ENCODE measurements at places on chromosomes 3 and 15. TPM values are rescaled to one million over a fixed set of nuclear protein-coding genes. Genes with fewer than 3 reads are reported as not detected.

GRCh38 chr3:190807719-190808375 lies 54.6 kb downstream of the GMNC start:
- no peaks in the 10 kb centered on the region for H3K4me1 ChIP-seq
- H3K27me3 ChIP-seq = no peaks in the 10 kb centered on the region
- no peak overlapping the region for H3K4me3 ChIP-seq
- no peaks in the 10 kb centered on the region for H3K36me3 ChIP-seq
- DNase-seq = peak; percentile 75
- no peak overlapping the region for H3K27ac ChIP-seq

DNA sequence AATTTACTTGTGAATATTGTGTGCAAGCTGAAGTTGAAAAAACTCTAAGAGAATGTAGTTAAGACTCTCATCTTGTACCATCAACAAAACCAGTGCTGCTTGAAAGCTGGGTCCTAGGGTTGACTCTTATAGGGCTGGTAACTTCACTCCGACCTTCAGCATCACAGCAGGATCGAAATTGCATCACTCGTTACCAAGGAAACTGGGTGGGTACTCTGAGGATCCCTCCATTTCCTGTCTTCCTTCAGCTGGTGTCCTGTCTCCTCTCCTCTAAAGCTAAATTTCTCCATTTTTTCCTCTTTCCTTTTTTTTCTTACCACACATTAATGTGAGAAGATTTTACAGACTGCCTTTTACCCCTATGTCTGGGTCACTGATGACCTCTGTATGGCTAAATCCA lies 3.0 kb upstream of the APH1B start:
- no peaks in the 10 kb centered on the region for H3K36me3 ChIP-seq
- DNase-seq = no peak
- H3K4me1 ChIP-seq = no peaks in the 10 kb centered on the region
- H3K27me3 ChIP-seq = no peaks in the 10 kb centered on the region

DNA sequence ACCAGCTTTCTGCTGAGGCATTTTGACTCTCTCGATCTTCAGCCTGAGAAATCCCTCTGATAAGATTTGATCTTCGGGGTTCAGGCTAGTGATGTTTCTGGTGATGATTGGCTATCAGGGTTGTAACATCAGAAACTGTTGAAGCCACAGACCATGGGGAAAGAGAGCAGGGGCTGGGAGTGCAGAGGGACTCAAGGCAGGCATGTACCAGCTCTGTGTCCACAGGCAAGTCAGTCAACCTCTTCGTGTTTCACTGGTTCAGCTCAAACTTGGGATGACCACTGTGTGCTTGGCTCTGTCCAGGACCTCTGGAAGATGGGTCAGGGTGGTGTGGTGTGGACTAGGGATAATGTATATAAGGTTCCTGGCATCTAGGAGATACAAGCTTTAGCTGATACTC lies 116.5 kb downstream of the EEFSEC start:
- no peak overlapping the region for H3K27ac ChIP-seq
- no peaks in the 10 kb centered on the region for H3K4me1 ChIP-seq
- DNase-seq = no peak
- H3K4me3 ChIP-seq = no peak overlapping the region
- H3K27me3 ChIP-seq = no peaks in the 10 kb centered on the region

- H3K36me3 ChIP-seq = peaks cover under 1% of the 10 kb centered on the region
- H3K4me3 ChIP-seq = no peak overlapping the region
- DNase-seq = no peak
- no peak overlapping the region for H3K27ac ChIP-seq
- peaks cover 45% of the 10 kb centered on the region for H3K4me1 ChIP-seq
- no peaks in the 10 kb centered on the region for H3K27me3 ChIP-seq
These were observed 13.2 kb downstream of the TSPAN3 start for GRCh38 chr15:77057685-77058084.

The PCOLCE2 gene
- 20.7 TPM for total RNA-seq

GRCh38 chr15:55222588-55222987 lies 25.8 kb upstream of the RSL24D1 start:
- no peak for DNase-seq
- H3K36me3 ChIP-seq = no peaks in the 10 kb centered on the region
- H3K4me3 ChIP-seq = no peak overlapping the region
- H3K4me1 ChIP-seq = peaks cover 35% of the 10 kb centered on the region
- no peaks in the 10 kb centered on the region for H3K27me3 ChIP-seq
